ENCODE measurements at places on chromosomes 2 and 18.

GRCh38 chr2:180524499-180524898 lies 455.9 kb upstream of the UBE2E3 start:
- no peak for DNase-seq

- DNase-seq, result no peak
Observed at GRCh38 chr2:213090772-213091171, 60.6 kb downstream of the IKZF2 start.

GRCh38 chr18:4394700-4395099 lies 60.4 kb downstream of the DLGAP1 start:
- no peak for DNase-seq

DNA sequence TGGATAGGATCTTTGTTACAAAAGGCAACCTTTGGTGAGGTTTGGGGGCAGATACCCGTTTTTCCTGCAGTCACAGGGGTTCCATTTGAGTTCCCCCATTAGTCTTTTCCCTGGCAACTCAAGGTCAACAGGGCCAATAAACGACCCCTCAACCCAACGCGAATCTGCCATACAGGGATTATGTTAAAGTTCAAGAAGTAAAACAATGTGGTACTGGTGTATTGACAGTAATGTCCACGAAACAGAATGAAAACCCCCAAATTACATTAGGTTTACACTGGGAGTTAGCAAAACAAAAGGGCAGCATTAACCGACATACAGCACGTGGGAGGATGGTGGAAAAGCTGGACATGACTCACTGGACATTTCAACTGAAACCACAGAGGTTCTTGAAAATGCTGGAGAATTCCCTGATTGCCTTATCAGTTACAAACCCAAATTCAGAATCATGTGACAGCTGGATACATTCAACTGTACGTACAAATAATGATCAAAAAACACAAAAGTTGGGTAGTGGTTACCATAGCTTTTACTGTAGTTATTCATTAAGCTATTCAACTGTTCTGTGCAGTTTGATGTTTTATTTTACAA lies 4.9 kb upstream of the IMP4 start:
- no peak for DNase-seq
